ENCODE measurements at places on chromosomes 2 and 18.

DNA sequence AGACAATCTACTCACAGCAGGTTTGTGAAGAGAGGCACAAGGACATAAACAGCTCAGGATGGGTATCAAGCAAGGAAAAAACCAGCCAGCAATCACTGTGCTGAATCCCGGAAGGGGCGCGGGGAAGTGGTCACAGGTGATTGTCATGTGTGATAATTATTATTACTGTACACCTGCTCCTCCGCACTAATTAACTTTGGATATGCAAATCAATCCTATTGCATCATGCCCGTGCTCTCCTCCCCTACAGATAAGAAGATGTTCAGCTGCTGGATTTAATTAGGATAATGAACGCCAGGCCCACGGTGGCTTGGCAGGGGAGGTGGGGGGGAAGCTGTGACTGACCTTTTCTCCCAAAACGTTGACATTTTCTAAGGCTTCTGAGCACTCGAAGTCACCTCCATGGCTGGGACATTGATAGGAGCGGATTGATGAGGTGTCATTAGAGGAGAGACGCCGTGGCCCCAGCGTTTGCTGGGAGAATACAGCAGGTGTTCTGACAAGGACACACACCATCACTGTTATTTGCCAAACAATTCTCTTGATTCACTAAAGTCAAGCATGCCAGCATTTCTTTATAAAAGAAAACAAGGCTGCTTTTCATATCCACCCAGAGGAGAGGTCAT lies 160.3 kb upstream of the VRK2 start:
- no peak for DNase-seq

DNA sequence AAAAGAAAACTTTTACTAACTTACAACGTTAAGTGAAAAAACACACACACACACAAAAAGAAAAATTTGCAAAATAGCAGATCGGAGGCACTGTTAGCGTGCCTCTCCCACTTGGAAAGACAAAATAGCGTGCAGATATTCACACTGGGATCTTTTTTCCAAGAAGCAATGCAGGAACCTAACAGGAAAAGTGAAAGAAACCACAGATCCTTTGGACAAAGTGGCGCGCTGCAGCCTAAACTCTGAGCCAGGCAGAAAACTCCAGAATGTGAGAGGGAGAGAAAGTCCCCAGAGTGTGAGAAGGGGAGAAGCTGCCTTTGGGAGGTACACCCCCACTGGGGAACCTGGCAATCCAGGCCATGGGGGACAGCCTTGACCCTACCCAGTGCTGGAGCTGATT lies 70.7 kb upstream of the SERPINE2 start:
- DNase-seq, result no peak

DNA sequence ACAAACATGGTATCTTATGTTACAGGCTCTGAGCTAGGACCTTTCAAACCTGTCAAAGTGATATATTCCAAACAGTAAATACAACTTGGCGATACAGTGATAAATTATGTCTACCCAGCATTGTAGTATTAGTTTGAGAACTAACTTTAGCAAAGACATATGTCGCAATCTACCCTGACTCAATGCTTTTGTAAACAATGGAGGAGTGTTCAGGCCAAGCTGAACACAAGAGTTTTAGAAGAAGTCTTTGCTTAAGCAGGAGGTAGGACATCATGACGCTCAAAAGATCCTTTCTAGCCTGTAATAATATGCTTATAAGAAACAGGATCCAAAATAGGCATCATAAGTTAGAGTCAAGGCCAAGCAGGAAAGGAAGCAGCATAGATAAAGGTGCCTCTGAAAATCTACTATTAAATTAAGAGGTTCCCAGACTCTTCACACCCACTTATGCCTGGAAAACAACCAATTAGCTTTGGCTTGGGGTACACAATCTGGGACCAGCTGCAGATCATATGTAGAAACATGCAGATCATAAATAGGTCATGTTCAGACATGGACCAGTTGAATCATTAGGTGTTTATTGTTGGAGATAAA lies 132.5 kb downstream of the CSRNP3 start:
- no peak for DNase-seq

GRCh38 chr18:68354176-68354575 lies 360.7 kb downstream of the TMX3 start:
- no peak for DNase-seq

DNA sequence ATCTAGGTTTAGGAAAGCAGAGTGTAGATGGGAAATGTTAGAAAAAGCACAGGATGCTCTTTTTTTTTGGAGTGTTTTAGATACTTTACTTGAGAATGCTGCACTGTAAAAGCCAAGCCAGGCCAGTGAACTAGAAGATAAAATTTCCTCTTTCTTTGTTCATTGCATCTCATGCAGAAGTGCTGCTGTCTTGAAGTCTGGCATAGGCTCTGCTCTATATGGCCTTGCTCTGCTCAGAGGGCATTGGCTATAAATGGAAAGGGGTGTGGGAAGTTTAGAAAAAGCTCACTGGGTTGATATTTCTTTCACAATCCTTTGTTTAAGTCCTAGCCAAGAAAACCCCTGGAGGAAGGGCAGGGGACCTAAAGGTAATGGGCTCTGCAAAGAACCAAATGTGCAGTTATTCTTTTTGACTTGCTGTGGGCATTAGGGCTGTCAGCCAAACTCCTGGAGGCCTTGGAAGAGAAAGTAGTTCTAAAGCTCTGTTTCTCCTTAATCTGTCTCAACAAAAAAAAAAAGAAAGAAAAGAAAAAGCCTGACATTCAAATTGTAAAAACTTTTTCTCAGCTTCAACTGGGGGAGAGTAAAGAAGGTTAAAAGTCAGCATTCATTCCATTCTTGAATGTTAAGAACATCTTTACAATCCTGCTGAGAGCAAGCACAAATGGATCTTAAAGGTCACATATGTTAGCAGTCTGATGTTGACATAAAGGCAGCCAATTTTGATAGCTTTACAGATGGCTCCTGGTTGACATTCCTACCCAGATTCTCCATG lies 338.3 kb downstream of the GULP1 start:
- no peak for DNase-seq

GRCh38 chr18:54726143-54726542 lies 102.1 kb upstream of the RAB27B start:
- DNase-seq, result no peak

DNA sequence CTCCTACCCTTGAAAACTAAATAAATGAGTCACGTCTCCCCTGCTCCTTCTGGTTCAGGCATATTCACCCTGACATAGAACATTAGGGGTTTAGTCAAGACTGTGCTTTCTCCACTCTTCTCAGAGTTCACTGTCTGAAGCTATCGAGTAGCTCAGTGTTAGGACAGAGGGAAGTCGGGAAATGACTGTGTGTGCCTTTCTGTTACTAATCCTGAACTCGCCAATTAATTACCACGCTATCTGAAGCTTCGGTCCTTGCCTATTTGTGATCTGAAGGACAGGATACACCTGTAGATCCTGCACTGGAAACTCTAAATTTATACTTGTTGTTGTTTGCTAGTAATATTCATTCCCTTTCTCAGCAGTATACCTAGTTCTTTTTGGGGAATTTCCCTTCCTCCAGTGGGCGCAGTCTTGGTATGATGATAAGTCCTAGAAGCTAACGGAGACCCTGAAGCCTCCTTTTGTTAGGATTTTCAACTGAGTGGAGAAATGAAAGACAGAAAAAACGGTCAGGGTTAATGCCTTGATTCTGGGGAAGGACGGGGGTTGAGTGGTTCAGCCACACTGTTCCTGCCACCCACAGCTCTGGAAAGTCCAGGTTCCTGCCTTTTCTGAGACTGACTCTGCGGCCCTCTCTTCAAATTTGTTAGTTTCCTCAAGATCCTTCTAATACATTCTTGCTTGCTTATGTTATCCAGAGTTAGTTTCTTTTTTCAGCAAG lies 218.0 kb downstream of the DLGAP1 start:
- DNase-seq, result no peak

- DNase-seq, result no peak
These were observed 11.9 kb upstream of the ARID5A start for GRCh38 chr2:96524482-96525210.

DNA sequence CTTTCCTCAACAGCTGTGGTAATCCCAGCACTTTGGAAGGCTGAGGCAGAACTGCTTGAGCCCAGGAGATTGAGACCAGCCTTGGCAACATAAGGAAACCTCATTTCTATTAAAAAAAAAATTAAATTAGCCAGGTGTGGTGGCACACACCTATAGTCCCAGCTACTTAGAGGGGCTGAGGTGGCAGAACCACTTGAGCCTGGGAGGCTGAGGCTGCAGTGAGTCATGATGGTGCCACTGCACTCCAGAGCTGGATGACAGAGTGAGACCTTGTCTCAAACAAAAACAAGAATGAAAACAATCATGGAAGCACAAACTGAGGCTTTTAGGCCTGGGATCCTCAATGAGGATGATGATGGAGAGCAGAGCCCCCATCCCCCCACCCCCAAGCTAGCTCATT lies 19.8 kb downstream of the GAREM1 start:
- DNase-seq, result no peak

DNA sequence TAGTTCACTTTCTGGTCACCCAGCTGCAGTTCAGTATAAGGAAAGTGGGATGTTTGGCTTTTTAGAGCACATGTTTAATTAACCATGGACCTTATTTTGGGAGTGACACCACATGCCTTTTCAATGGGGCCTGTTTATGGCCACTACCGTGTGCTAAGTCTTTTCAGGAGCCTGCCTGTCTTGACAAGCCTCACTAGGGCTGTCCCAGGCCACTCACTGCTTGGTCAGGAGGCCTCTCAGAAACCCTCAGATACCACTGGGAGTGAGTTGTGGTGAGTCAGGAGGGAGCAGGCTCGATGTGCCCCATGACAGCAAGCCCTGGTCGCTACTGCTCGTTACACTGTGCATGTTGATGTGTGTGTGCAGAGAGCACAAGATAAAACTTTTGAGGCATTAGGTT lies 123.0 kb downstream of the MAP4K4 start:
- DNase-seq, result no peak

GRCh38 chr2:191618046-191618780 lies 59.7 kb upstream of the NABP1 start:
- DNase-seq, result no peak

- no peak for DNase-seq
These were observed 1.6 kb downstream of the PDCD1 start for GRCh38 chr2:241857041-241857541.

DNA sequence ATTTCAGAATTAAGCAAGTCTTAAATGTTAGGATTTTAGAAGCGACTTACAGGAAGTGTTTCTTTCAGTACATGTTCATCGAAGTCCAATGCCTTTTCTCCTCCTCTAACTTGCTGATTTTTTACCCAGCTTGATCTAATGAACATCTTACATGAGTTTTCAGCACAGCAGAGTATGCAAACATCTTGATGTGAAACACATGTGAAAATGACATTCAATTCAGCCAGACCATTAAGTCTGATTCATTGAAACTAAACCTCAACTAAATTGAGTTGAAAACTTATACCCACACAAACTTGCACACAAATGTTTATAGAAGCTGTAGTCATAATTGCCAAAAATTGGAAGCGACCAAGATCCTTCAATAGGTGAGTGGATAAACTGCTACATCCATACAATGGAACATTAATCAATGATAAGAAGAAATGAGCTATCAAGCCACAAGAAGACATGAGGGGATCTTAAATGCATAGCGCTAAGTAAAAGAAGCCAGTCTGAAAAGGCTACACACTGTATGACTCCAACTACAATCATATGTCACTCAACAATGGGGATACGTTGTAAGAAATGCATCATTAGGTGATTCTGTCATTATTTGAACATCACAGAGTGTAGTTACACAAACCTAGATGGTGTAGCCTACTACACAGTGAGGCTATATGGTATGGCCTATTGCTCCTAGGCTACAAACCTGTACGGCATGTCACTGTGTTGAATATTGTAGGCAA lies 18.5 kb downstream of the PSTPIP2 start:
- DNase-seq, result no peak

DNA sequence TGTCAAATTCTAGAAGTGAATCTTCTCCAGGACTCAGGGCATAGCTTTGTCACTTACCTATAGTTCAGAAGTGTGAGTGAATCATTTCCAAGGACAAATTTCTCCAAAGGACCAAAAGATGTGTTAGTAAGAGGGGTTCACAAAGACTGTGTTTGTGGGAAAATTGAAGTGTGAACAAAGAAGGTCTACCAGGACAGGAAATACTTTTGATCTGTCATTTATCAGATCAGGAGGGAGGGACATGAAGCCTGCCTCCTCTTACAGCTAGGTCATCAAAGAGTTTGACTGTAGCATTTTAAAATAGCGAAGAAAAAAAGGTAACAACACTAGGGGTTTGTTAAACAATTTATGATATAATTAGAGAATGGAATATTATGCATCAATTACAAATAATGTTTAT lies 2.0 kb upstream of the CD28 start:
- DNase-seq, result no peak

GRCh38 chr18:45004546-45005080 lies 323.9 kb downstream of the SETBP1 start:
- no peak for DNase-seq

DNA sequence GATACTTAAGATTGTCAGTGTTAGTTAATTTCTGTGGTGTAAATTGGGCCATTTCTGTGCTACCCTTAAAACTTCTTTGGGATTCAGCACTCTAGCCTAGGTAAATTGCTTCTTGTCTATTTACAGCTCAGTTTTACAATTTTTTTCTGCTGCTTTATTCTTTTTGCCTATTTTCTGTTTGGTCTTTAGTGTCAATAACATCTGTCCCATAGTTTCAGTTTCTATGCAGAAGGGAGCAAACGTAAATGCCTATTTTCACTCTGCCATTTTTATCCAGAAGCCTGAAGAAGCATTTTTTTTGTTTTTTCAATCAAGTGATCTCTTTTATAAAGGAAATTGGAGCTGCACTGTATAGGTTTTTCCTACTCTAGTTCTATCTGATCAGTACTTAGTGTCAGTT lies 564.9 kb upstream of the MEX3C start:
- no peak for DNase-seq

GRCh38 chr2:236939721-236940231 lies 145.9 kb upstream of the COPS8 start:
- DNase-seq, result no peak

DNA sequence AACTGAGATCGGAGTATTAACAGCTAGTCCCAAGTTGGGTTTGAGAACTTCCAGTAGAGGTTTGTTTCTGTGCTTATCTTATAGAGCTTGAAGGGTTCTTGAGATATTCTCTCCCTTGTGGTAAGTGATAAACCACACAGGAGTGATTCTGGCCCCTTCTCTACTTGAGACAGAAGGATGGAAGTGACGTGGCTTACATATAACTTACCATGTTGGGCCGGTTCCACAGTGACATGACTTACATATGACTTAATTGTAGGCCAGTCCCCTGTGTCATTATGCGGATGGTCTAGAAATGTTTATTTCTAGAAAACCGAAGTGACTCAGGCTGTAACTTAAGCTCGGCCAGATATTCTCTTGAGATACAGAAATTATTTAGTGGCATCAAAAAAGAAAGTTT lies 62.7 kb downstream of the TRAPPC12 start:
- DNase-seq, result no peak

GRCh38 chr18:57728941-57729511 lies 74.1 kb downstream of the ATP8B1 start:
- DNase-seq, result no peak

DNA sequence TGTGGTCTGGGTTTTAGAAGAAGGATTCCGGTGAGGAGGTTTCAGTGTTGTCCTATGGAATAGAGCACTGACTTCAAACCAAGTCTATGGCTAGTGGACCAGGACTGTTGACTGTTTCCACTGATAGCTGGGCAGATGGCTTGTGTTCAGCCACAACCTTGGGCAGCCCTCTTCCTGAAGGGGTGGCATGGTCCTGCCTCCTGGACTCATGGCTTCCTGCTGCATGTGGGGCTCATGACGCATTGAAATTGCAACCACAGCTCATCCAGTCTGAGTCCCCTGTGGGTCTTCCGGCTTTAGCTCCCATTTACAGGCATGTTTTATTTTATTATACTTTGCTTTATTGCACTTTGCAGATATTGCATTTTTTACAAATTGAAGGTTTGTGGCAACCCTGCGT lies 105.0 kb downstream of the B3GNT2 start:
- DNase-seq, result no peak

GRCh38 chr18:59994357-59994756 lies 94.6 kb downstream of the PMAIP1 start:
- no peak for DNase-seq

All from stimulated activated CD4-positive, alpha-beta T cell treated with anti-CD3 and anti-CD28 coated beads, TNF-alpha, amount 100 ng/mL, for 1 hour (primary cell).